Stimulated activated CD8-positive, alpha-beta memory T cell treated with anti-CD3 and anti-CD28 coated beads, Interleukin-4, amount 100 ng/mL, for 1 hour (primary cell): ENCODE measurements at places on chromosomes 3 and 15.

DNA sequence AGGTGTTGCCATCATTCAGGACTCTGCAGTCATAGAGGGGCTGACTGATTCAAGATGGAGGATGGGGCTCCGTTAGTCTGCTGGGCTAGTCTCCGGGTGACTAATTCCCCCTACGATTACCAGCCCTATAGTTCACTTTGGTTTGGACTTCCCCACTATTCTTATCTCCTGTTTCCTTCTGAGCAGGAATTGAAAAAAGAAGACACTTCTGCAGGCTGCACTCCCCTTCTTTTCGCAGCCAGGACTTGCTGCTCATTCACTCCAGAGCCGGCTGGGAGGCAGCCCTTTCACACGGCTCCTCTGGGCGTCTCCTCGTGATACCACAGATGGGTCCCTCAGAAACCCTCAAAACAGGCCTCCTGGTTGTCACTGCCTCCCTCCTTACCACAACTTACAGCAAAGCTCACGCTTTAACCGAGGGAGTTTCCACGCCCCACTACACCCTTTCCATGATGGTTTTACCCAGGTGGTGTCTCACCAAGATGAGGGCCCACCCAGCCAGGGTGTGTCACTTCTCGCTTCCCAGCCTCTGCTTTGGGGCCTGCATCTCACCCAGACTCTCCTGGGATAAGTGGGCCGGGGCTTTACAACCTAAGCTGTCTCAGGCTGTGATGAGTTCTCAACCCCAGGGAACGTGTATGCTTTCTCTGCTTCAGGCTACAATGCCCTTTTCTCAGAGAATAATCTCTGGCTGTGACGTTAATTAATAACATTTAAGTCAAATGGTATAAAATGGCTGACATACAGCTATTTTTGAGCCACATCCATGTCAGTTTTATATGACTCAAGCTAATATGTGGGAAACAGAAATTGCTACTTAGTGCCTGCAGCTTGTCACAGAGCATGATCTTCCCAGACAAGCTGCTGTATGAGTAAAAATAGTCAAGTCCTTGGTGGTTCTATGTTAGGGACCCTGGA is 11.9 kb downstream of the CX3CR1 start:
- peak; percentile 45 for DNase-seq

GRCh38 chr3:12278566-12278965 is 10.3 kb upstream of the PPARG start:
- no peak for DNase-seq

DNA sequence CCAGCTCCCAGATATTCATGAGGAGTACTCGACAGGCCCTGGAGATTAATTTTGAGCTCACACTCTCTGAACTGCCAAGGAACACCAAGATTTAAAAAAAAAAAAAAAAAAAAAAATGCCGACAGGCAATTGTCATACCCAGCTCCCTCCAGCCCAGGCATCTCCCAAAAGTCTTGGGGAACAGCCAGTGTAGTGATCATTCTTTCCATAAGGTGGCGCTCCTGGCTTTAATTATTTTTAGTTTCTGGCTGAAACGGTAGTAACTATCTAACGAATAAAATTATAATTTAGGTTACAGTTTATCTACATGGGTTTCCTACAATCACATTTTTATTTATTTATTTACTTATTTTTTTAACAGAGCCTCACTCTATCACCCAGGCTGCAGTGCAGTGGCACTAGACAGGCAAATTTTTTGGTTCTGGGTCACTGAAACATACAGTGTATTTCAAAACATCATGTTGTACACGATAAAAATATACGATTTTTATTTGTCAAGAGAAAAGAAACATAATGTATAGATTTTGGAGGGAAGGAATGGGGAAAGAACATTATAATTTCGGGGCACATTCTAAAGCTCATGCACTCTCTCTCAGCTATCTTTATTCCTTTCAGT is 157.3 kb downstream of the ADAMTS9 start:
- DNase-seq = no peak

GRCh38 chr15:76060118-76060989 is 569 bp downstream of the TMEM266 start:
- no peak for DNase-seq

- DNase-seq = peak; percentile 26
Measured at GRCh38 chr3:30042274-30042859, 564.0 kb upstream of the TGFBR2 start.

- no peak for DNase-seq
Measured at GRCh38 chr3:129795186-129796010, 98.1 kb downstream of the TMCC1 start.

GRCh38 chr15:72782274-72783003 is 1.1 kb downstream of the ADPGK start:
- no peak for DNase-seq

- no peak for DNase-seq
Measured at GRCh38 chr15:70051948-70052633, 45.6 kb downstream of the TLE3 start.

GRCh38 chr15:42083916-42084315 is 10.4 kb downstream of the PLA2G4D start:
- no peak for DNase-seq

- no peak for DNase-seq
Measured at GRCh38 chr15:74785194-74786032, 3.5 kb downstream of the CSK start.

DNA sequence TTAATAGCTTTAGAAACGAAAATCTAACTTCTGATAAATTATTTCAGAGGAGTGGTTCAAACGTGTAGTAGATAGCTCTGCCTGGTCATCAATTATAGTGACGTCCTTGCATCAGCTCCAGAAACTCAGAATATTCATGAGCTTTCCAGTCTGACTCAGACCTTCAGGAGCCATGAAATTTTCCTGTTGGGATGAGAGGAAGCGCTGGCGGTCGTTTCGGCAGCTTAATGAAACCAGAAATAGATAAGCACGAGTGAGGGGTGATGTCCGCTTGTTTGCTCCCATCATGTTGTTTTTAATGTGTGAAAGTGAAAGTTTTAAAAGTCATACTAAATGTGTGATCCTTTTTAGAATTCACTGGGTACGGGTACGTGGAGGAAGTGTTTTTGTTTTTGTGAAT is 141.1 kb downstream of the PGPEP1L start:
- DNase-seq = no peak

DNA sequence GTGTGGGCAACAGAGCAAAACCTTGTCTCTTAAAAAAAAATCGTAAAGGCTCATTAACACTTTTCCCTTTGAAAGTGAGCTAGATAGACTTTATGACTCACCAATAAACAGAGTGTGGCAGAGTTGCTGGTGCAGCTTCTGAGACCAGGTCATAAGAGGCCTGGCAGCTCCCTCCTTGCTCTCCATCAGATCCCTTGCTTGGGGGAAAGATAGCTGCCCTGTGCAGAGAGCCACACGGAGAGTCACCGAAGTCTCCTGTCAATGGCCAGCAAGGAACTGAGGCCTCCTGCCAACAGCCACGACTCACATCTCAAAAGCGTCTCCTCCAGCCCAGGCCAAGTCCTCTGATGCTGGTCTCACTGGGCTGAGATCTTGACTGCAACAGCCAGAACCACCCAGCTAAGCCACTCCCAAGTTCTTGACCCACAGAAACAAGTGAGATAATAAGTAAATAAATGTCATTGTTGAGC is 8.7 kb upstream of the GP9 start:
- no peak for DNase-seq

GRCh38 chr15:68627995-68628394 is 49.2 kb downstream of the CORO2B start:
- no peak for DNase-seq

DNA sequence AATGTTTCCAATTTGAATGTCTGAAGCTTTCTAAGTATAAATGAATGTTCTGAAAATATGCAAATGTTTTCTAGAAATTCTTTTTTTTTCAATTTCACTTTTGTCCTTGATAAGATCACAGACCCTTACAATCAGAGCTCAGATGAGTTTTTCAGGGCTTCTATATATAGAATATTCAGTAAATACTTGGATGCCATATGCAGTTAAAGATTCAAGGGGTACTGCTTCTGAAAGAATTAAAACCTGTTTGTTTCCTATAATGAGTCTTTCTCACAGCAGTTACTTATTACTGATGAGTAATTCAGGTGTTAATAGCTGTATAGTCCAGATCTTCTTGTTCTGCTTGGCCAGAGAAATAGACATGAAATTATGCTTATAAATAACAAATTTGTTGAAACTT is 812.6 kb downstream of the ZPLD1 start:
- DNase-seq = no peak

- DNase-seq = no peak
Measured at GRCh38 chr3:42189001-42189460, 77.0 kb downstream of the CCK start.

DNA sequence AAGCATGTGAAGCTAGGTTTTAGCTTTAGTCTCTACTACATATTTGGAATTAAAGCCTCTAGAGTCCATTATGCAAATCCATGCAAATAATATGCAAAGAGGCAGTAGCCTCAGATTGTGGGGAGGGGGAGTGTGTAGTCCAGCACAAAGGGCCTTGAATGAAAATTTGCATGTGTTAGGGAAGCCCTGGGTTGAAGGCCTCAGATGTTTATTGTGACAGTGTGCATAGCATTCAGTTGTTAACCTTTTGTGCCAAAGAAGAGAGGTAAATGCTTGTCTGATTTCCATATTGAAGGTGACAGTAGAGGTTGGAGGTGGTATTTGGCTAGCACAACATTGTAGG is 24.5 kb upstream of the BFSP2 start:
- DNase-seq = no peak

- no peak for DNase-seq
Measured at GRCh38 chr3:3353153-3353552, 173.7 kb upstream of the CRBN start.

DNA sequence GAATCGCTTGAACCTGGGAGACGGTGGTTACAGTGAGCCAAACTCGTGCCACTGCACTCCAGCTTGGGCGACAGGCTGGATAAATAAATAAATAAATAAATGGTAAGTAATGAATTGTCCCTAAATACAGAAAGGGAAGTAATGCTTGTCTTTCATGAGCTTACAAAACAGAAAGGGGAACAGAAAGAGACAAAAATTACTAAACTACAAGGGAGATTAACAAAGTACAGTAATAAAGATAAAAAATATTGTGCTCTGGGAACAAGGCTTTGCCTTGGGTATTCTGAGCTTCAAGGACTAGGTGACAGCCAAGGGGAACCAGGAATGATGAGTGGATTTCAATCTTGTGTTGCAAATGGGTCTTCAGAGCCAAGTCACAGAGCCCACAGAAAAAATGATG is 9.2 kb upstream of the HLTF start:
- no peak for DNase-seq

- DNase-seq = no peak
Measured at GRCh38 chr15:39433376-39433775, 147.5 kb upstream of the THBS1 start.

DNA sequence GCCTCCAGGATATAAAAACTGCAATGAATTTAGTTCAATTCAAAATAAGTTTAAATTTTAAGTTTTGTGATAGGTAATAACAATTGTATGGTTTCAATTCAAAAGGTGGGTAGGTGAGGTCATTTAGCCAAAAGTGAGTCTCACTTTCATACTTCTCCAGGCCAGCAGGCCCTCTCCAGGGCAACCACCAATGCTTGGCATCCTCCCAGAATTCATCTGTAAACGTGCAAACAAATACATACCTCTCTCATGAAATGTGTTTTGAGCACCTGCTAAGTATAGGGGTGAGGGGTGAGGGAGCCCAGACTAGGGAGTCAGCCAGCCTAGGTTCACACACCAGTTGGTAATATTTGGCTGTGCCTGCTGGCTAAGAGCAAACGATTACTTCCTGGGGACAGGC is 22.0 kb upstream of the RBSN start:
- DNase-seq = no peak

DNA sequence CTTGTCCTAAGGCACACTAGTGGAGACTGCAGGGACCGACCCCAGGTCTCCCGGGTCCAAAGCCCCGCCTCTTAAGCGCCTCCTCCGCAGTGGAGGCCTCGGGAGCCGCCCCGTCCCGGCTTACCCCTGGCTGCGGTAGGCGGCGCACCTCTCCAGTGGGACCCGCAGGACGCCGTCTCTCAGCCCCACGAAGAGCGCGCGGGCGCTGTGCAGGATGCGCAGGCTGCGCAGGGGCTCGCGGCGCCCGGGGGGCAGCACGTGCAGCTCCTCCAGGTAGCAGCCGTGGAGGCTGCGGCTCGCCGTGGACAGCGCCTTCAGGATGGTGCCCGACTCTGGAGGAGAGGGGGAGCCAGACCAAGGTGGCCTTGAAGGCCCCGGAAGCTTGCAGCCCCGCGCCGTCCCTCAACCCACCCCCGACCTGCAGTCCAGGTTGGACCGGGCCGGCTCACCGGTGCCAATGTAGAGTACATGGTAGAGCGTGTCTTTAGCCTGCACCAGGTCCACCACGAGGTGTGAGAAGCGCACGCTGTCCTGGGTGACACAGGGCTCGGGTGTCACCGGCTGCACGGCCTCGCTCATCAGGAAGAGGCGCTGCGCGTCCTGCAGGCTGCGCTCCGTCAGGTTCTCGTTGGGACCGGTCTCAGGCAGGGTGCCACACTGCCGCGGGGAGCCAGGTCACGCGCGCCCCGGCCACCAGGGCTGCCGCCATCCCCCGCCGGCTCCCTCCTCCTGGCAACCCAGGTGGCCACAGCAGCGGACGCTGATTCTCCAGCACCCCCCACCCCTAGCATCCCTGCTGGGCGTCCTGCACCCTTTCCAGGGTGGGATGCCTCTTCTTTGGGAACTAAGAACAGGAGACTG is 105.5 kb downstream of the SEMA5B start:
- no peak for DNase-seq

- no peak for DNase-seq
Measured at GRCh38 chr15:58244536-58244935, 106.4 kb downstream of the AQP9 start.

DNA sequence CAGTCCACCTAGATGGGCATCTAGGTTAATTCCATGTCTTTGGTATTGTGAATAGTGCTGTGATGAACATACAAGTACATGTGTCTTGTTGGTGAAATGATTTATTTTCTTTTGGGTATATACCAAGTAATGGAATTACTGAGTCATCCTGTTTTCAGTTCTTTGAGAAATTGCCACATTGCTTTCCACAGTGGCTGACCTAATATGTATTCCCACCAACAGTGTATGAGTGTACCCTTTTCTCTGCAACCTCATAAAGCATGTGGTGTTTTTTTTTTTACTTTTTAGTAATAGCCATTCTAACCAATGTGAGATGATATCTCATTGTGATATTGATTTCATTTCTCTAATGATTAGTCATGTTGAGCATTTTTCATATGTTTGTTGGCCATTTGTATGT is 86.0 kb upstream of the NDN start:
- no peak for DNase-seq

GRCh38 chr3:46632792-46633191 is 20.5 kb downstream of the FAM240A start:
- no peak for DNase-seq

DNA sequence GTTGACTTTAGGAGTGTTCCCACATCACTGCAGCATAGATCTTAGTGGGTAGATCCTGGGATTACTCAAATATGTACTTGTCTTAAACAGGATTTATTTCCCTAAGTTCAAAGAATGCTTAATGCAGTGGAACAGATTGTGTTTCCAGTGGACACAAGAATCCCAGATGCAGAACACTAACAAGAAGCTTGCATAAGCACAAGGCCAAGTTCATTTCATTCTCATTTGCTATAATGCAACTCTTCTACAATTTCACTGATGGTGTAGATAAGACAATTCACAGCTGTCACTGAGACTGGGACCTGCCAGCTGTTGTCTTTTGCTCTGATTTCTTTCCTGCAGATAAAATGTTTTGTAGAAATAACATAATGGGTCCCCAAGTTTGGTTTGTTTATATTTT is 225.6 kb downstream of the NFKBIZ start:
- no peak for DNase-seq
